ENCODE measurements at places on chromosomes 7 and 10.
A peak's percentile ranks its signal among the peaks of the same experiment; 100 is the strongest.

DNA sequence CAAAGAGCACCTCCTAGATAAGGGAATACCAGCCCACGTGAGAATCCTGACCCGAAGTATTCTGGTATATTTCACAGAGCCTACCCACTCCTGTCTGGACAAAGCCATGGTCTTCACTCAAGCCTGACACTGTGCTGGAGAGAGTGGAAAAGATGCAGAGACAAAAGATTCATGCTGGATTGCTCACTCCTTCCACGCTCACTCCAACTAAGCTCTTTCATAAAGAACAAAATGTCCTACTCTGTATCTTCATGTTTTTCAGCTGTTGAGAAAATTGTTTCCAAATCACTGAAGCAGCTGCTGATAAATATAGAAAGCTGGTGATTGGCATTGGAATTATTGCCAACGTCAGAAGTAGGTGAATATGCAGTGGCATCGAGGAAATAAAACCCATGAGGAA, 106.0 kb downstream of the ABLIM1 start:
- no peak for DNase-seq

GRCh38 chr10:53253221-53253620, 480.6 kb upstream of the MBL2 start:
- peak; percentile 35 for DNase-seq

DNA sequence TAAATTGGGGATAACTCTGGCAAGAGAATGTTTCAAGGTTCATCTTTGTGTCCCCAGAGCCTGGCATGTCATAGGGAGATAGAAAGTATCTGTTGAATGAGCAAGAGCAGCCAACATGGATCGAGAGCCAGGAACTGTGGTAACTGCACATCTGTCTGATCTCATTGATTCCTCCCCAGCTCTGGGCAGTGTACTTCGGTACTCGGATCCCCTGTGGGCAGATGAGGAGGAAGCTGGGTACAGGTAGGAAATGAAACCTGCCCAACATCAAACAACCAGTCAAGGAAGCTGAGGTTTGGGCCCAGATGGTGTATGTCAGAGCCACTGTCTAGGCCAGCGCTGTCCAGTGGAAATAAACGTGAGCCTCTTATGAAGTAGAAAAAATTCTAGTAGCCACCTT, 76.4 kb downstream of the GRK5 start:
- DNase-seq = peak; percentile 88

GRCh38 chr10:17781856-17782255, 27.3 kb upstream of the MRC1 start:
- DNase-seq = no peak

DNA sequence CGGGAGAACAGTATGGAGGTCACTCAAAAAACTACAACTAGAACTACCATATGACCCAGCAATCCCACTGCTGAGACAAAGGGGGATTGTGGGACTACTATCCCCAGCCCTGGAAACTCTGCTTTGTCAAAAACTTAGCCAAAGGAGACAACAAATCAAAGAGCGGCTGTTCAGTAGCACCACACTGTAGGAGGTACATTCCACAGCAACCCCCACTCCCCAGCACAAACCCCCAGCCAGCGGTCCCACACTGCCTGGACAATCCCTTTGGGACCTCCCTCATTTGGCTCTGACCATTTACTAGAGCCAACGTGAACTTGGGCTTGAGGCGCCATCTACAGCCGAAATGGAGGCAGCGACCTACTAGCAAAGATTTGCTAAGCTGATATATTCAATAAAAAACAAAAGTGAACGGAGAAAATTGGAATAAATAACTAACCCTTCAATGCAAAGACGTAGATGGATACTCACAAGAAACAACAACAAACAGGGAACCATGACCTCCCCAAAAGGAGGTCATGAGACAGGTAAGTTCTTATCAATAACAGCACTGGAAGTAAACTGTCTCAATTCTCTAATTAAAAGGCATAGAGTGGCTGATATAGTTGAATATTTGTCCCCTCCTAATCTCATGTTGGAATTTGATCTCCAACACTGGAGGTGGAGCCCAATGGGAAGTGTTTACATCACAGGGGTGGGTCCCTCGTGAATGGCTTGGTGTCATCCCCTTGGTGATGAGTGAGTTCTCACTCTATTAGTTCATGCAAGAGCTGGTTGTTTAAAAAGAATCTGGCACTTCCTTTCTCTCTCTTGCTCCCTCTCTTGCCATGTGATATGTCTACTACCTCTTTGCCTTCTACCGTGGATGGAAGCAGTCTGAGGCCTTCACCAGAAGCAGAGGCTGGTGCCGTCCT, 119.0 kb upstream of the KCNMA1 start:
- DNase-seq = peak; percentile 51

DNA sequence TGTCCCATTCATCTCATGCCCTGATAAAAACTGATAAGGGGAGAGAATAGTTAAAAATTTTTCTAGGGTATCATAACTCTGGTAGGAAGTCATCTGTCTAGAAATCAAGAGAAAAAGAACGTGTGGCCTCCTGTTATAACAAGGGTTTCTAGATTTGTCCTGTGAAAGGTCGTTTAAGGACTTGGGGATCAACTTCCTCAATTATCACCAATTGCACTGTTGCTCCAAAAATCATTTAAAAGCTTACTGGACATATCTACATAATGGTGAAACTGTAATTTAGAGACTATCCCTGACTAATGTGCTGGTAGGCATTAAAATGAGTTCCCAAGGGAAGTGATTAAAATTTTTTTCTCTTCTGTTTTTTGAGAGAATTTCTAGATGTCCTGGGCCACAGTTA, 58.2 kb downstream of the GPR141 start:
- DNase-seq = no peak

DNA sequence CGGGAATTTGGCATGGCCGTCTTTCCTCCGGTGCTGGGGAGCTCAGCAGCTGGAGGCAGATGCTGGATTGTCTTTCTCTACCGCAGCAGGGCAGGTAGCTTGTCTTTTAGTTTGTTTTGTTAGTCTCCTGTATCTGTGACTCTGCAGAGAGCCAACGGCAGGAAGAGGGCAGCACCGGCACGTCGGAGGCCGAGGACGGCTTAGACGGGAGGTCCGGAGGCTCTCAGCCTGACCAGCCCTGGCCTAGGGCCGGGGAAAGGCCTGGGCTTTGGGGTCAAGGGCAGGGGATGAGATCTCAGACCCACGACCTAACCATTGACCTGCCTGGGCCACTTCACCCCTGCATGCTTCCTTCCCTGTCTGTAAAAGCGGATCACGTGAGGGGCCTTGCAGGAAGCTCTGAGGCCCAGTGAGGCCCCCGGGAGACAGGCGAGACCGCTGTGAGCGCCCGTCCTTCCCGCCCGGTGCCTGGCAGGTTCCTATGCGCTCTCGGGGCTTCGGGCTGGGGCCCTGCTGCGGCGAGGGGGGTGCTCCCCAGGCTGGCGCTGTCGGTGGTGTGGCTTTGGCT, 72.7 kb downstream of the LHPP start:
- DNase-seq = no peak

DNA sequence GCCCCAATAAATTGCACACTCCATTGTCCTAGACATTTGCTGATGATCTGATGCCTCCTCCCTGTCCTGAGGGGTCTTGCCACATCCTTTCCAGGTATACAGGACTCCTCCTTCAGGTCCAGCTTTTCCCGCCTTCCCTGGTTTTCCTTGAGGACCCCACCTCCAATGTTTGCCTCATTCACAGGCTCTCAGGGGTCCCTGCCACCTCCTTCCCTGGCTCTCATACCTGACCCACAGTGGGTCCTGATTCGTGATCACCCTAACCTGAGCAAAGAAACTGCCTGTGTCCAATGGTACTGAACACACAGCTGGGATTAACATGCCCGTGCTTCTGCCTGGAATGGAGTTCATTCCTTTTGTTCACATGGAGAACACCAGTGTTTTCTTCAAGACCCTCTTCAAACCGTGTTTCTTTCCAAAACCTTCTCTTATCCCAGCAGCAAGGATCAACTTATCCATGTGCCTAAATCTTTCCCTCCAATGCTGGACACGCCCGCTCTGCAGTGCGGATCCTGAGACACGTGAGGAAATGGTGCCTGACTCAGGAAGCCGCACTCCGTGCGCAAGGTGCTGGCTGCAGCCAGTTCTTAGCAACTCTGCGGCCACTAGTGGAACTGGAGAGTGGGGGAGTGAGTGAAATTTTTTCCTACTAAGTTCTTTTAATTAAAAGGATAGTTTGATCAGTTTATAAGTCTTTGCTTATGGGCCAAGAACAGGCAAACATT, 354.6 kb upstream of the SHH start:
- DNase-seq = no peak

DNA sequence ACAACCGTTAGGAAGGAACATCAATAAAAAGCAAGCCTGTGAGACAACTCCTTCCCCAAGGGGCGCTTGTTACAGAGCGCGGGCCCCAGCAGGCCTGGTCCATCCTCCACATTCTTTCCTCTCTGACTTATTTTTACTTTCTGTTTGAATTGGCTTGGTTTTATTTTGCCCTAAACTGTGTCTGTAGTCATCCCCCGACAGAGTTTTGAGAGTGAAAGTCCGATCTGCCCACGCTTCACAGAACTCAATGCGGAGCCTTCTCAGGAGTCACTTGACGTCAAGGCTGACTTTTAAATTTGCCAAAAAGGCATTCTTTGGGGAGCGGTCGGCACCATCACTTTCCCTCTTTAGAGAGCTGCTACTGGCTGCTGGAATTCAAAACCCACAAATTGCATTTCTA, 150.1 kb upstream of the KLF6 start:
- peak; percentile 67 for DNase-seq

DNA sequence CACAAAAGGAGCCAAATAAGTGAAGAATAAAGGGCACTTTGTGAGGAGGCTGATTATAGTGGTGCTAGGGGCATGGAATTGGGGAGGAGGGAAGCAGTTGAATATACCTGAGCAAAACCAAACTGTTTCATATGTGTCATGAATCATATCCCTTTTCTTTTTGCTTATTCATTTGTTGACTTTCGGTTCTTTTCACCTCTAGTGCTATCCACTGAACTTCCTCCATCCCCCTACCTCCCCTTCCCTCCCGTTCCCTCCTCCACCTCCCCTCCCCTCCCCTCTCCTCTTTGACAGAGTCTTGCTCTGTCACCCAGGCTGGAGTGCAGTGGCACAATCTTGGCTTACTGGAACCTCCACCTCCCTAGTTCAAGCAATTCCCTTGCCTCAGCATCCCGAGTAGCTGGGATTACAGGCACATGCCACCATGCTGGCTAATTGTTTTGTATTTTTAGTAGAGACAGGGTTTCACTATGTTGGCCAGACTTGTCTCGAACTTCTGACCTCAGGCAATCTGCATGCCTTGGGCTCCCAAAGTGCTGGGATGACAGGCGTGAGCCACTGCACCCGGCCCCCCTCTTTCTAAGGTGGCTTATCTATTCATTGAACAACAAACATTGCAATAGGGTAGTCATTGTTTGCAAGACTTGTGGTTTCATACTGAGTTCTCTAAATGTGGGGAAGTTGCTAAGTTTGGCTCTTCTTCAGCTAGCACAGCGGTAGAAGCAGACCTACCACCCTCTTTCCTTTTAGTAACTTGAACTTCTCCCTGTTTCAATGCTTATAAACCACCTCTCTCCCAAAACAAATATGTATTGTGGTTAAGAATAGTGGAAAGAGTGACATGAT, 150.4 kb upstream of the PRPS1L1 start:
- DNase-seq = peak; percentile 77

DNA sequence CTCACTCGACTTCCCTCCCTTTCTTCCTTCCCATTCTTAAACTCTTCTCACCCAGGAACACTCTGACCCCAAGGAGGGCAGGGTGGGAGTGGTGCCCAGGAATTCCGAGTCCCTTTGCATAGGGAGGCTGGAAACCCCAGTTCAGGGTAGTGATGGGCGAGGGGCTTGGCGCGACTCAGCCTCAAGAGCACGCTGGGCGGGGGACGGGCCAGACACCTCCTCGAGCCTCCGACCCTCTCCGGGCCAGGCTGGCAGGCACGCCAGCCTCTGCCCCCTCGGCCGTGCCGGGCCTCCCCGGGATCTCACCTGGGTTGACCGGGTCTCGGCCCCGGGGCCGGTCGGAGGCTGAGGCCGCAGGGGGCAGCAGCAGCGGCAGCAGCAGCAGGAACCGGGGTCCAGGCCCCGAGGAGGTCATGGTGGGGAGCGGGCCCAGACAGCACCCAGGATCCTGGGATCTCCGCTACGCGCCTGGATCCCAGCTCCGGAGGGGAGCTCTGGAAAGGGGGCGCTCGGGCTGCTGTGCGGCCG, 457 bp downstream of the PLOD3 start:
- no peak for DNase-seq

DNA sequence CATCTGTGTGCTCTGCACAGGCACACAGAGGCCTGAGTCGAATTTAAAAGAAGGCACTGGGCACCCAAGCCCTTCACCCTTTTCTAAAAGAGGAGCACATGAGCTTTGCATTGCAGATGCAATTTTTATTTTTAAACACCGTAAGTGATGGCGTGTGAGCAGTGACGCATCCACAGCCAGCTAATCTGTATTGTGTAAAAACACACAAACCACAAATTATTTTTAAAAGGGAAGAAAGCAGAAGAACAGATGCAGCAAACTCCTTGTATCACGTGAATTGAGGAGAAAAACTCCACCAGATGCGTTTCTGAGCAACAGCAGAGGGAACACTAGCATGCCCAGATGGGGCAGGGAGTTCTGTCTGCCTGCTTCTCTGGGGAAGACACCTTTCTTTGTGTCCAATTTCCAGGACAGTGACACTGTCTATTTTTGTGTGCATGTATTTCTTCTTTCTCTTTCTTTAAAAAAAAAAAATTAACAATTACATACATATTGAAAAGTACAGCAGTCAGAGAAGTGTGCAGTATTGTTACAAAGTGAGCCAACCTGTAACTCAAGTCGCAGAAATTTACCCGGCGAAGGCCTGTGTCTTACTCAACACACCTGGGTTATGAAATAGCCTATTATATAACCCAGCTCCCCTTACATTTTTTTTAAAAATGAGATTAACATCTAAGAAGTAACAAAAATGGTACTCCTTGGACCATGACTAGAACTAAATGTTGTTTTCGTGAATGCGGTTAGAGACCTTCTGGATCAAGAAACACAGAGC, 39.2 kb downstream of the EEPD1 start:
- no peak for DNase-seq

DNA sequence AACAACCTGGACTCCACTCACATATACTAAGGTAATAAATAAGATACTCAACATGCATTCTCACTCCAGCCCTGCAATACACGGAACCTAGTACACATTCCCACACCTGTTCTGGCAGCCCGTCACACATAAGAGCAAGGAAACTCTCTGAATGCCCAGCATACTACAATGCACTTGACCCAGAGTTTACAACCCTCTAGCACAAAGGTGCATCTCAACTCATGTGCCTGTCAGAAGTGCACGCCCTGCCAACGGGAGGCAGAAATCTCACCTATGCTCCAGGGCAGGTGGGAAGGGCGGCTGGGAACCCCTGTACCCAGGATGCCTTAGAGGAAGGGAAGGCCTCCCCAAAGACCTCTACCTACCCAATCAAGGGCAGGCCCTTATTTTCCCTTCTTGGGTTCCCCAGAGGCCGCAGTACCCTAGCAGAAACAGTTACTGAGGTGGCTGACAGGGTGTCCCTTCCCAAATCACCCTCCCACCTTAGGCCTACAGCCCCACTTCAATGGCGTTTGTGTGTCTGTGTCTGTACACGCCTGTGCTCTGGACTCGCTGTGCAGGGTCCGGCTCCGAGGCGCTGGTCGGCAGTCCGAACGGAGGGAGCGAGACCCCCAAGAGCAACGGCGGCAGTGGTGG, 2.0 kb downstream of the EVX1 start:
- DNase-seq = no peak
